ENCODE measurements at places on chromosomes 11 and 22.
A peak's percentile ranks its signal among the peaks of the same experiment; 100 is the strongest.

GRCh38 chr11:102225689-102226568 is 91.4 kb upstream of the BIRC3 start:
- peak; percentile 97 for DNase-seq

DNA sequence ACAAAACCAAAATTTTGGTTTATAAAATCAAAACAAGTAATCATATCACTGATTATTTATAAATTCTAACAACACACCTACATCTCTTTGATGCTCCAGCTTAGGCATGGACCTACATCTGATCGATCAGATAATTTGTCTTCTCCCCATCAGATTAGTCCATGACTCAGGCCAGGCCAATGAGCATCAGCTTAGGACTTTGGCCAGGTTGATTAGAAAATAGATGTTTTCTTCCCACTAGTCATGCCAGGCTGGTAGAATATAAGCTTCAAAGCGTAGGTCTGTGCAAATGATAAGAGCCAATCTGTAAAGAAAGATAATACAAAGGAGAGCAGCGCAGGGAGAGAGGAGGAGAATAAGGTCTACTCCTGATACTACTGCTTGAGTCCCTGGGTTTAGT is 1487.9 kb downstream of the FAM181B start:
- DNase-seq, result no peak

GRCh38 chr11:73387594-73388264 is 11.5 kb downstream of the RELT start:
- DNase-seq, result no peak

DNA sequence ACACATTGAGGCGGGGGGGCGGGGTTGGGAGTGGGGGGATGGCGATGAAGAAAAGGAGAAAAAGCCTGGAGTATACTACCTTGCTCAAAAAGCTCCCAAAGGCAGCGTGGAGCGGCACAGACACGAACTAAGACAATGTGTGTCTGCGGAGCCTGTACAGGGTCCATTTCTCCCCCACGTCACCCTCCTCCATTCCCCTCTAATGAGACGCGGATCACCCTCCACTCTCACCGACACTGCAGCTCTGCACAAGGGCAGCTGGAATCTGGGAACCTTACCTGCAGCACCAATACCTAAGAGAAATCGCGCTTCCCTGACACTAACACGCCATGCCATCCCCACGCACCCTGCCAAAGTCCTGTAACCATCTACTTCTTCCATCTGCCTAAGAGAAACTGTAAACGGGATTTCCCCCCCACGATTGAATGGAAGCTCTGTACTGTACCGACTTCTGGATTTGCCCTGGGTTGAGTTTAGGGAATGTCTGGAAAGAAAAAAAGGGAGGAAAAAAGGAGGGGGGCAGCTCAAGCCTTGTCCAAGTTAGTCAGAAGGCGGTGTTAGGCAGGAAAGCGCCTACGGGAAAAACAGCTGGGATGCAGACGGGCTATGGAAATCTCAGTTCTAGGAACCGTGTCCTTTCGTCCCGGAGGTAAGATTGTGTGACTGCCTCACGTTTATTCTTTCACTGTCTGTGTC is 125.7 kb upstream of the C11orf58 start:
- DNase-seq, result no peak

- no peak for DNase-seq
These were observed 25.6 kb downstream of the MRPL21 start for GRCh38 chr11:68878022-68878421.

GRCh38 chr11:10272132-10272531 is 21.9 kb downstream of the SBF2 start:
- DNase-seq, result peak; percentile 33

DNA sequence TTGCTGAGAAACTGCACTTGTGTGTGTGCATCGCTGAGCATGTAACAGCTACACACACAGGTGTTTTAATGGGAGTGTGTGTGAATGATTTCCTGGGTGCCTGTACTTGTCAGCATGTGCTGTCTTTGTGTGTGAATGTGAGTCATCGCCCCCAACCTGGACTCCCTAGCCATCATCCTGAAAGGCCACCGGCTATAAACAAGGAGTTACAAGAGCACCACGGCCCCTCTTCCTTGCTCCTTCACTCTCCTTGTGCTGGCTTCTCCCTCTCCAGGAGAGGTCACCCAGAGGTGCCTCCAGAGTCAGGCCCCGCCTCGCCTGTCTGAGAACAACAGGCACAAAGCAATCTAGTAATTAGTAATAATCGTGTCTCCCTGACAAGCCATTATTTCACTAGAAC is 419.2 kb downstream of the BUD13 start:
- no peak for DNase-seq

DNA sequence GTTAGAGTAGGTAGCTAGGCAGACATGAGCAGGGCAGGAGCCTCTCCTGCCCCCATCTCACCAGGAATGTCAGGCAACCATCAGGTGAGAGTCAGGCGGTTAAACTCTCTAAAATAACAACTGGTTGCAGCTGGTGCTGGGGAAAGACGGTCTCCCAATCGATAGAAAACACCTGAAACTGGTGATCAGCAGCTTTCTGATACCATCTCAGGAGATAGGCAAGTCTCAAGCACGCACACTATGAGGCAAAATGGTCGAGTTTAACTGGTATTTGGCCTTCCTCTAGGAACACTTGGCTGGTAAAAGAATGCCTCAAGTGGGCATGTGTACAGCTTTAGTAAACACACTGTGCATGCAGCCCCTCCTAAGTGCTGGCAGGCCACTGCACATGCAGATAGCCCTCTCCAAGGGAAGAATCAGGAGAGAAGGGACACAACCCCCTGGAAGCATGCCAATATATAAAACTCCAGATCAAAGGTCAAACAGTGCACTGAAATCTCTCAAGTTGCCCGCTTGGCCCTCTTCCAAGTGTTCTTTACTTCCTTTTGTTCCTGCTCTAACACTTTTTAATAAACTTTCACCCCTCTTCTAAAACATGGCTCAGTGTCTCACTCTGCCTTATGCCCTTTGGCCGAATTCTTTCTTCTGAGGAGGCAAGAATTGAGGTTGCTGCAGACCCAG is 88.7 kb downstream of the USP35 start:
- DNase-seq, result no peak

- DNase-seq, result no peak
These were observed 821 bp downstream of the GAL3ST1 start for GRCh38 chr22:30573594-30574094.

- no peak for DNase-seq
These were observed 78.5 kb downstream of the MORC2 start for GRCh38 chr22:30889996-30890480.
